ENCODE measurements at places on chromosomes 6 and 20.
A peak's percentile ranks its signal among the peaks of the same experiment; 100 is the strongest.

GRCh38 chr20:44600758-44601201, 18.4 kb downstream of the PKIG start:
- DNase-seq, result no peak

DNA sequence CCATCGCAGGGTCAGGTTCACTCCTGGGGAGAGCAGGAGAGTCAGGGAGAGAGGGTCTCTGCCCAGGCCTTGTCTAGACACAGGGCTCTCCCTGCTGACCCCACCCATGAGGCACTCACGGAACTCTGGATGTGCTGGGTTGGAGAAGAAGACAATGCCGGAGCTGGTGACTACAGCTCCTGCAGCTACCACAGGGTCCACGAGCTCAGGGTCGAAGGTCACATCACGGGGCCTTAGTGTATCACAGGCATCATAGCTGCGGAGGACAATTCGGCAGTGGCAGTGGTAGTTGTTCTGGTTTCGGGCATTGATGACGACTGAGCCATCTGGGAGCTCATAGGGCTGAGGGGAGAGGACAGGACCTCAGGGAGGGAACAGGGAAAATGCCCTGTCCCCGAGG, 2.7 kb downstream of the NEU1 start:
- no peak for DNase-seq

GRCh38 chr6:96138406-96138805, 122.6 kb downstream of the FUT9 start:
- DNase-seq, result no peak

DNA sequence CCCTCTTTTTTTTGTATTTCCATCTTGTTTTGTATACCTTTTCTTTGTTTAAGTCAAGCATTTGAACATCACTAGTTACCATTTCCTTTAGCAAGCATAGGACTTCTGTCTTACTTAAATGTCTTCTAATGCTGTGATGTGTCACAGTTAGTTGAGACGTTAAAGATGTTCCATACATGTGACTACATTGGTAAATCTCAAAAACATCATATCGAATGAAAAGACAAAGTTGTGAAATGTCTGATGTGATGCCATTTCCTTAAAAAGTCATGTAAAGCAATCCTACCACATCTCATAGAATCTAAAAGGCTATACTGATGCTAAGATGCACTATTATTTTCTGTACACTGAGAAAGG, 26.8 kb downstream of the SLC16A10 start:
- no peak for DNase-seq

GRCh38 chr20:10466855-10467254, 31.8 kb downstream of the SLX4IP start:
- no peak for DNase-seq

DNA sequence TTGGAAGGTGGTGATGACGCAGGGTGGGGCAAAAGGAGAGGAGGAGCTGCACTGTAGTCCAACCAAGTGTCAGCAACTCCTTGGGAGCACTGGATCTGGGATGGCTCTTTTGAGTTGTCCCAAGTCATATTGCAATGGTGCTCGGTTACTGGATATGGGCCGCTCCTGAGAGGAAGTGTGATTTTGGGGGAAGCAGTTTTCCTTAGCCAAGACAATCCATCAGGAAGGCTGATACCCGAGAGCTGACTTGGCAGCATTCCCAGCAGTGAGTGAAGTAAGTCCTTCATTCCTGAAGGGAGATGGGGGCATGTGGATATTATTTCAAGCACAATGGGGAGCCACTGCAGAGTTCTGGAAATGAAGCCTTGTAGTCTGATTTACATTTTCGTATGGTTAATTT, 354.1 kb downstream of the RFPL4B start:
- DNase-seq, result no peak

GRCh38 chr6:148203970-148204369, 138.7 kb upstream of the SASH1 start:
- DNase-seq, result peak; percentile 80

DNA sequence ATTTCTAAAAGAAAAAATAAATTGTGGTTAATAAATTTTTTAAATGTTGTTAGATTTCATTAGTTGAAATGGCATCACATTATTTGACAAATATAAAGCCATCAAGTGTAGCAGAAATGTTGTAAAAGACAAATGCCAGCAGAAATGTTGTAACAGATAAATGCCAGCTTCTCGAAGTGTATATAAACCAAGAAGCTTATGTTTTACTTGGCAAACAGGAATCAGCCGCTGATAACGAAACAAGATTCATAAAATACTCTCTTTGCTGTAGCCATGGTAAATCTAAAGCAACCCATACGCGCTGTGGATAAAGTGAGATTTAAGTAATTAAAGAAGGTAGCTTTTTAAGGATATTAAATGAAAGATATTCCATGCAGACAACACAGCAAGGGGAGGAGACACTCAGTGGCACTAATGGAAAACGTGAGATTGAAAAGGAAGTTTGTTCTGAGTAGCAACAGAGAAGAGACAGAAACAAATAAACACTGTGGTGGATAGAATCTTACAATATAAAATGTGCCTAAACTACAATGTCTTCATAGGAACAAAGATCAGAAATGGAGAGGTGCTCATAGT, 29.6 kb downstream of the BTBD9 start:
- DNase-seq, result no peak

- DNase-seq, result no peak
Measured at GRCh38 chr6:5681480-5681879, 325.2 kb downstream of the NRN1 start.

DNA sequence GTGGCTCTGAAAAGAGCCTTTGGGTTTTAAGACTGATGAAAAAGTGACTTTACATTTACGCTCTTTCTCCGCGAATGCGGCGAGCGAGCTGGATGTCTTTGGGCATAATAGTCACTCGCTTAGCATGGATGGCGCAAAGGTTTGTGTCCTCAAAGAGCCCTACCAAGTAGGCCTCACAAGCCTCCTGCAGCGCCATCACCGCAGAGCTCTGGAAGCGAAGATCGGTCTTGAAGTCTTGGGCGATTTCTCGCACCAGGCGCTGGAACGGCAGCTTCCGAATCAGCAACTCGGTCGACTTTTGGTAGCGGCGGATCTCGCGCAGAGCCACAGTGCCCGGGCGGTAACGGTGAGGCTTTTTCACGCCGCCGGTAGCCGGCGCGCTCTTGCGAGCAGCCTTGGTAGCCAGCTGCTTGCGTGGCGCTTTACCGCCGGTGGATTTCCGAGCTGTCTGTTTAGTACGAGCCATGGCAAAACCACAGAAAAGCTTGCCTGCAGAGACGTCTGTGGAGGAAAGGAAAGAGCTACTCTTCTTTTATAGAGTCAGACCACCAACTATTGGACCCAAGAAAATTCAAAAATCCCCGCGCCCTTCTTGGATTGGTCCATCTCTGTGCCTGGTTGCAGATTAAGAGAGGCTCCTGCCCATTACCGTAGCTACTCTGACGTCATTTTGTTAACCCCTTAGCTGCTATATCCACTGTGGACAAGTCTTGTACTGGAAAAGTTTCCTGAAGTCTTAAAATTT, 55.5 kb upstream of the HFE start:
- DNase-seq, result peak; percentile 92

- DNase-seq, result no peak
Measured at GRCh38 chr20:654417-654750, 1.4 kb upstream of the SRXN1 start.

GRCh38 chr6:145318952-145319351, 416.4 kb downstream of the EPM2A start:
- no peak for DNase-seq

DNA sequence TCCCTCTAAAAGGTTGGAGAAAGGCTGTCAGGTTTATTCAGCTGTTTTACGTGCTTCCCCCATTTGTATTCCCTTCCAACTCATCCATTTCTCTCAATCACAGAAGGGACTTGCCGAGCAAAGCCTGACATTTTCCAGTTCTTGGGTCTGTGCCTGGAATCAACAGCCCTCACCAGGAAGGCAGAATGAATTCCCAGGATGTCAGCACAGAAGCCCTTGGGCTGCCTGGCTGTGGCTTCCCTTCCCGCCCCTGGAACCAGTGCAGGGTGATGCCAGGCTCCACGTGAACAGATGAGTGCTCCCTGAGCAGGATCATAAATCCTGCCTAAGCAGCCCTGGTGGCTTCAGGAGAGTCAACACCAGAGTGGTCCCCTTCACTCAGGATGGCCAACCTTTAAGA, 86.1 kb upstream of the CD83 start:
- DNase-seq, result no peak

GRCh38 chr6:41367700-41368099, 32.3 kb downstream of the NCR2 start:
- DNase-seq, result no peak

DNA sequence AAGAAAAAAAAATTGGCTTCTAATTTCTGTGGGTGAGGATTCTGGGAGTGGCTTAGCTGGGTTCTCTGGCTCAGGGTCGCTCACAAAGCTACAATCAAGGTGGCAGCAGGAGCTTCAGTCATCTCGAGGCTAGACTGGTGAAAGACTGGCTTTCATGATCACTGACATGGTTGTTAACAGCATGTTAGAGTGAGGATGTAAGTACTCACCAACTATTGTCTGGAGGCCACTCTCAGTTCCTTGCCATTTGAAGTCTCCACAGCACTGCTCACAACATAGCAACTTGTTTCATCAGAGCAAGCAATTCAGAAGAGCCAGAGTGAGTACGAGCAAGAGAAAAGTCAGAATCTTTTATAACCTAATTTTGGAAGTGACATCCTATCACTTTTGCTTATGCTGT, 145.7 kb upstream of the PRSS16 start:
- DNase-seq, result no peak

GRCh38 chr6:151160929-151161757, 78.6 kb upstream of the AKAP12 start:
- peak; percentile 6 for DNase-seq

GRCh38 chr6:25458485-25458884, 179.3 kb downstream of the CARMIL1 start:
- peak; percentile 49 for DNase-seq

DNA sequence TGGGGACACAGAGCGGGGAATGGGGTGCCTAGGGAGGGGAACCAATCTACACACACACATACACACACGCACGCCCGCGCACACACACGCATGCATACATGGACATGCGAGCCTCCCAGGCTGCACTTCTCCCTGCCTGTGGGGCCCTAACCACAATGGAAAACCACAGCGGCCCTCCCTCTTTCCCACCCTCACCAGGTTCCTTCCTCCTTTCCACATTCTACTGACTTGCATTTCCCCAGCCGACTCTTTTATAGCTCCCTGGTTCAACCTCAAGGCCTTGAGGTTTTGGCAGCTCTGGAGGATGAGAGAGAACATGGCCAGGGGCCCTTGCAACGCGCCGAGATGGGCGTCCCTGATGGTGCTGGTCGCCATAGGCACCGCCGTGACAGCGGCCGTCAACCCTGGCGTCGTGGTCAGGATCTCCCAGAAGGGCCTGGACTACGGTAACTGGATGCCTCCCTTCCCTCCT, at the start of gene BPI:
BPI (plus strand) TSS at position 249 of the 472 bp plus-strand sequence; CDS start at position 317, 68 bp downstream.
- DNase-seq, result no peak

DNA sequence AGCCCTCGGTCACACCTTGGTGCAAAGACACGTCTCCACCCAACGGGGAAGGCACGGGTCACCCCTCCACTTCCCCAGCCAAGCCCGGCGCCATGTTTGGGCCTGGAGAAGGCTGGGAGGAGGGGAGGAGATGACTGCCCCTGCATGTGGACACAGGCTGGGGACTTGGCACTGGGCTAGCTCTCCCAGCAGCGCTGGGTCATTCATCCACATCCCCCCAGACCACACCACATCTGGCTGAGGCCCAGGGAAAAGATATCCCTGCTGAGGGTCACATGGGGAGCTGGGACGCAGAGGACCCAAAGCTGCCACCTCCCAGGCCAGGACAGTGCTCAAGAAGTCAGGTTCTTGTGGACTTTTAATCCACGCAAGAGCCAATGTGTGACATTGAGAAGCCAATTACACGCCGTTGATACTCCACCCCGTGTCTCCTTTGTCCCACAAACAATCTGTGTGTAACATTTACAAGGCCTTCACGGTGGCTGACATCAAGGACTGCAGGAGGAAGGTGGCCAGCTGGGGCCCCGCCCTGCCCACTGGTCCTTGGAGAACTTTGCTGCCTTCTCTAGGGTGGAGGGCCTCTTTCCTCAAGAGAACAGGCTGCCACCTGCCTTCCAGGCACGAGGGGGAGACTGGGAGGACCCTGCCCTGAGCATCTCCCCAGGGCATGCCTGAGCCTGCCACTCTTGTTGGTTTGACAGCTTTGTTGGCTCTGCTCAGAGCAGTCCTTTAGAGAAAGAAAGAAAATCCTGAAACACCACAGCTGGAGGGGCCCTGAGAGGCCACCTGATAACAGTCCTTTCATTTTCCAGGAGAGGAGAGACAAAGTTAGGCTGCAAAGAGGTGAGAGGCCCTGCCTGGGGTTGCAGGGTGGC, 5.3 kb upstream of the IP6K3 start:
- DNase-seq, result no peak

GRCh38 chr6:8236956-8237355, 134.6 kb upstream of the EEF1E1 start:
- no peak for DNase-seq

- no peak for DNase-seq
Measured at GRCh38 chr6:14344486-14344885, 226.9 kb downstream of the CD83 start.

GRCh38 chr6:33247977-33248642, 23.6 kb downstream of the VPS52 start:
- no peak for DNase-seq

GRCh38 chr6:36329798-36330291, 6.8 kb downstream of the BNIP5 start:
- DNase-seq, result no peak

GRCh38 chr6:41193171-41193734, 7.7 kb downstream of the TREML2 start:
- DNase-seq, result no peak

- no peak for DNase-seq
Measured at GRCh38 chr6:15341311-15342001, 95.6 kb downstream of the JARID2 start.

GRCh38 chr20:49906101-49906604, 9.2 kb downstream of the SPATA2 start:
- no peak for DNase-seq

DNA sequence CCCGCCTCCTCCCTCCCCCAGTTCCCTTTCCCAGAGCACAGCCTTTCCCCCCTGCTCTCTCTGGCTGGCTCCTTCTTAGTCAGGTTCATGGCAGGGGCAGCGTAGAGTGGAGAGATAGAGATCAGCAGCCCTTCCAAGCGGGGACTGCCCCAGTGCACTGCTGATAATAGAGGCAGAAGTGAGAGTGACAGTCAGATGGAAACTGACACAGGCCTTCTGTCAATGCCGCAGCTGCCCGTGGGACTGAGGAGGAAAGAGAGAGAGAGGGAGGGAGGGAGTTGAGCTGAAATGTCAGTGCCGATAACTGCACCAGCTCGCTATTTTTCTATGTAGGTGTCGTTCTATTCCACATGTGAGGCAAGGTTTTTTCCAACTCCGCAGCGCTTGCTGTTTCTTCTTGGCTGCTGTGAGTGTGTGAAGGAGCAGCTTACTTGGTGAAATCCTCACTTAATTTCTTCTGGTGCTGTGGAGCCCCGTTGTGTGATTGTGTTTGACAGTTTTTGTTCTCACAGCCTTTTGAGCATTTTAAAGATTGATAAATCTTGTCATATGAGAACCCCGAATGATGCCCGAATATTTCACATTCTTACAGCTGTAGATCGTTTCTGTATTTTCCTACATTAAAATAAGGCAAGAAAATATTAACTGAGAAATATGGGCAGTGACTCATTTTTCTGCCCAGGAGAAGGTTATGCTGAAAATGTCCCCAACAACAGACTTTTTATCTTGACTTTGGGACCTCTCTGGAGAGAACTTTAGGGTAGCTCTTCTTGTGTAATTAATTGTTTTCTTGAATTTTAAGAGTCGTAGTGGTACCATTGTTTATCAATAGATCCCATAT, 386.4 kb upstream of the MMS22L start:
- DNase-seq, result peak; percentile 14

GRCh38 chr6:7300926-7301325, 12.1 kb downstream of the SSR1 start:
- DNase-seq, result no peak

GRCh38 chr6:10307476-10307875, 107.4 kb downstream of the TFAP2A start:
- no peak for DNase-seq
